ENCODE measurements at places on chromosomes 6 and 20.

DNA sequence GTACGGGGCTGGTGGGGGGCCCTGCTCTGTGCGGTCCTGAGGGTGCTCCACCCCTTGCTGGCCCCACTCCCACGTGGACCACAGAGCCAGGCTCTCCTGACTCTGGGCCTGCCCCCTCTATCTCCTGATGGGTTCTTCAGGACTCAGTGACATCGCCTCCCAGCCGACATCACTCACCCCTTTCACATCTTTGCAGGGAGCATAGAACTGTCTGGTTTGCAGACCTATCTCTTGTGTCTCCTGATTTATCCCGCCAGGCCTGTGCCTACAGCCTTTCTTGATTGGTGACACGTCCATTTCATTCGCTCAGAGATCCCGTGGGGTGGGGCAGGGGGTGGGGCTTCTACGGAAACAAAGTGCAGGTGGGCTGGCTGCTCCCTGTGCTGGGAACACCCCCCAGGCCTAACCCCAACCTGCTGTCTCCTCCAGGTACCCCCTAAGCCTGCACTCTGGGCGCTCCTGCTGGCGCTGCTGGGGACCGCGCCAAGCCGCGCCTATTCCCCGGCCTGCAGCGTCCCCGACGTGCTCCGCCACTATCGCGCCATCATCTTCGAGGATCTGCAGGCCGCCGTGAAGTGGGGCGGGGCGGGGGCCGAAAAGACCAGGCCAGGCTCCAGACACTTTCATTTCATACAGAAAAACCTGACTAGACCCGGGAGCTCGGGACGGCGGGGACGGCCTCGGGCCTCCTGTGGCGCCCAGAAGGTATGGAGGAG is 1.7 kb downstream of the C20orf204 start:
- DNase-seq = no peak

GRCh38 chr20:62318400-62319345 is 15.9 kb downstream of the ADRM1 start:
- DNase-seq = no peak

GRCh38 chr6:149895048-149895590 is 2.8 kb downstream of the RAET1E start:
- no peak for DNase-seq

GRCh38 chr6:140346428-140346827 is 972.0 kb upstream of the CITED2 start:
- no peak for DNase-seq

DNA sequence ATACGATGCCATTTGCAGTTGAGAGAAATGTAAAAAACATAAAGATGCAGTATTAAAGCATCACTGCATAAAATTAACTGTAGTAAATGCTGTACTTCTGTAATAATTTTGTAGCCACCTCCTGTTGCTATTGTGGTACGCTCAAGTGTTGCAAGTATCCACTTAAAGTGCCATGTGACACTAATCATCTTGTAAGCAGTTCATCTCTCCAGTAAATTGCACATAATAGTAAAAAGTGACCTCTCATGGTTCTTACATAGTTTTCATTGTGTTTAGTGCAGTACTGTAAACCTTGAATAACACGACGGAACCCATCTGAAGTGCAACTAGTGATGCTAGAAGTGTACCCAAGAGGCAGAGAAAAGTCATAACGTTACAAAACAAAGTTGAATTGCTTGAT is 190.1 kb upstream of the VGLL2 start:
- DNase-seq = no peak

GRCh38 chr6:138538390-138539031 is 39.2 kb upstream of the NHSL1 start:
- no peak for DNase-seq

DNA sequence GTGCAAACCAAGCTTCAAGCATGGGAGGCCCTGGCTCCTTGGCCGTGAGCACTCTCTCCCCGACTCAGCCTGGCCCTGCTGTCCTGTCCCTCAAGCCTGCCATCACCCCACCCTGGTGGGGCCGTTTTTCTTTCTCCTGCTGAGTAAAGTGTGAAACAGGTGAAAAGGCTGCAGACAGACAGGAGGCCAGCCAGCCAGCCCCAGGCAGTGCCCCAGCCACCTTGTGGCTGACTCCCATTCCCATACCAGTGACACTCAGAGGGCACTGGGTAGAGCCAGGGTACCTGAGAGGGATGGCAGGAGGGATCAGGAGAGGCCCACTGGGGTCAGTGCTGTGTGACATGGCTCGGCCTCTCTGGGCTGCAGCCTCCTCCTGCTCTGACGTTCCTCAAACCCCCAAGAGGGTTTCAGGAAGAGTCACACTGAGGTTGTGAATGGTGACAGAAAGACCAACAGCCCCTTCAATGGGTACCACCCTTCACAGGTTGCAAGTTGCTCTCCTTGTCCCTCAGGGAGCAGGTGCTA is 35.9 kb upstream of the BPIFA2 start:
- no peak for DNase-seq

- DNase-seq = no peak
These were observed 207.9 kb downstream of the SAMD5 start for GRCh38 chr6:147716434-147716833.

DNA sequence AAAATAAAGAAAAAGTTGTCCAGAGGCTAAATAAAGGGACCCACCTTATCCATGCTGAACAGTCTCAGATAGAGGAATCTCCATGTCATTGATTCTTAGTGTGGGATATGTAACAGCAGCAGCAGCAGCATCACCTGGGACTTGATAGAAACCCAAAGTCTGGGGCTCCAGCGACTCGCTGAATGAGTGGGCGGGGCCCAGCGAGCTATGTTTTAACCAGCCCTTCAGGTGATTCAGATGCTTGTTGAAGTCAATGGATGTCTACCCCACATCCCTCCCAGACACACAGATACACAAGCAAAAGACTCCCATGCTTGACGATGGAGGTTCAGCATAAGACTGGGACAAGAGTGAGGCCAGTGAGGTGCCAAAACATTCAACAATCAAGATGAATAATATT is 298.6 kb downstream of the UBE3D start:
- DNase-seq = no peak

- DNase-seq = no peak
These were observed 945.2 kb upstream of the SLC35B3 start for GRCh38 chr6:9380568-9380967.

DNA sequence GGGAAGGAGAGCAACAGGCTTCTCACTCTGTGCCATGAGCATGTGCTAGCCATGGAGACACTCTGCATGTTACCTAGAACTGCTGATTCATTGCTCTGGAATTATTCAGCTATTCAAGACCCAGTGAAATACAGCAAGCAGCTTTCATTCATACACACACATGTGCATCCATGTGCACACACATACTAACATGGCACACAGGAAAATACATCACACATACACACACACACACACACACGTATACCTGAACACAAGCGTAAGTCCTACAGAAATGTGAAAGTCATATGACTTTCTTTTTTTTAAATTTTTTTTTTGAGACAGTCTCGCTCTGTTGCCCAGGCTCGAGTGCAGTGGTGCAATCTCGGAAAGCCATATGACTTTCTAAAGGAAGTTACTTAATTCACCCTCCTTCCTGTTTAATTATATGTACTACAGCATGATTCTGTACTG is 108.2 kb upstream of the NFATC2 start:
- no peak for DNase-seq

GRCh38 chr6:52330470-52330869 is 31.5 kb upstream of the PAQR8 start:
- DNase-seq = no peak

DNA sequence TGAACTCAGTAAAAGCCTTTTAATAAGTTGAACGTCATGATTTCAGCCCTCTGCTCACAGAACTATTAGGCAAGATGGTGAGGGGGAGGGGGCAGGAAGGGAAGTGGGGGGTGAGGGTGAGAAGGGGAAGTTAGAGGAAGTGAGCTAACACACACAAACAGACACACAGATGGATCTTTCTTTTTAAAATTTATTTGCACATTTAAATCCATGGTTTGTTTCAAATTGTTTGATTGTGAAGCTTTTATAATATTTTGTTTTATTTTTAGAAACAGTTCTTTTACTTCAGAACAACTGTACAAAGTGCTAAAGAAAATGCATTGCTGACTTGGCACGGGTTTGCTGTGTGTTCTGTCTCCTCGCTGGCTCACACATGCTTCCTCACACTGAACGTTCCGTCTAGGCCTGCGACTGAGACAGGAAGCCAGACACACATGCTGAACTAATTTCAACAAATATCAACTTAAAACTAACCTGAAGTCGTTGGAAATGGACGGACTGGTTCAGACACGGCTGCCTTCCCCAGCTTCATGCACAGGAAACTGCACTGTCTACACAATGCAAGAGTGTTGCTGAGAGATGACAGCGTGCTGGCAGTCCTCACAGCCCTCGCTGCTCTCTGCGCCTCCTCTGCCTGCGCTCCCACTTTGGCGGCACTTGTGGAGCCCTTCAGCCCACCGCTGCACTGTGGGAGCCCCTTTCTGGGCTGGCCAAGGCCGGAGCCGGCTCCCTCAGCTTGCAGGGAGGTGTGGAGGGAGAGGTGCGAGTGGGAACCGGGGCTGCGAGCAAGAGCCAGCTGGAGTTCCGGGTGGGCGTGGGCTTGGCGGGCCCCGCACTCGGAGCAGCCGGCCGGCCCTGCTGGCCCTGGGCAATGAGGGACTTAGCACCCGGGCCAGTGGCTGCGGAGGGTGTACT is 8.1 kb upstream of the ZBP1 start:
- peak; percentile 21 for DNase-seq

DNA sequence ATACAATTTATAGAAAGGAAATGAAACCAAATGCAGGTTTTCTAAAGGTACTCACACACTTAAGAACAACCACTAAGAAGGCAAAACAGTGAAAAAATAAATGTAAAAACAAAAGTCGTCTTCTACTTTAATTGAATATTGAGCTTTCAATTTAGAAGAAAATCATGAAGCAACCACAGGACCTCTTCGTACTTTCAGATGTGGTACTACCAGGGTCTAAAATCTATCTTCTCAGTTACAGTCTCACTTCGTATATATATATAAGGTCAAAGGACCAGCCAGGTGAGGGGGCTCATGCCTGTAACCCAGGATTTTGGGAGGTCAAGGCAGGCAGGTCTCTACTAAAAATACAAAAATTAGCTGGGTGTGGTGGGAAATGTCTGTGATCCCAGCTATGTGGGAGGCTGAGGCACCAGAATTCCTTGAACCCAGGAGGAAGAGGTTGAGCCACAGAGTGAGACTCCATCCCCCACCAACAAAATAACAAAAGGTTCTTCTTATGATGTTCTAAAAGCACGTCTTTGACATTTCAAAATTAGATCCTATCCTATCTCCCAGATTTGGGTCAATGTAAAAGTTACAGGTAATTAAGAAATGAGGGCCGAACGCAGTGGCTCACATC is 12.5 kb downstream of the ROMO1 start:
- DNase-seq = no peak

- peak; percentile 67 for DNase-seq
These were observed 4.7 kb downstream of the SLCO4A1 start for GRCh38 chr20:62646851-62647520.

GRCh38 chr6:5813625-5814027 is 193.1 kb downstream of the NRN1 start:
- DNase-seq = peak; percentile 26

DNA sequence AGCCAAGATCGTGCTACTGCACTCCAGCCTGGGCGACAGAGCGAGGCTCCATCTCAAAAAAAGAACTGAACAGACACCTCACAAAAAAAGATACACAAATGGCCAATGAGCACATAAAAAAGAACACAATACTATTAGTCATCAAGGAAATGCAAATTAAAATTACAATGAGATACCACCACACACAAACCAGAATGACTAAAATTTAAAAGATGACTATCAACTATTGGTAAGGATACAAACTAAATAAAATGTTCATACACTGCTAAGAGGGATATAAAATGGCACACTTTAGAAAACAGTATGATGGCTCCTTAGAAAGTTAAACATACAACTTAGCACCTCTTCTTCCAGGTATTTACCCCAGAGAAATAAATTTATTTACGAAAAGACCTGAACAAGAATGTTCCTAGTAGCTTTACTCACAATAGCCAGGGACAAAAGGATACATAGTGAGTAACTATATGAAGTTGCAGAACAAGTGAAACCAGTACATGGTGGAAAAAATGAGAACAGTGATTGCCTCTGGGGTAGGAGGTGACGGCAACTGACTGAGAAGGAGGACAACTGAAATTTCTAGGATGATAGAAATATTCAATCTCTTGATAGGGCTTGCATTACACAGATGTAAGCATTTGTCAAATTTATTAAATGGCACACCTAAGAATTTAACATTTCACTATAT is 53.2 kb downstream of the FAM8A1 start:
- no peak for DNase-seq

- DNase-seq = no peak
These were observed 530.1 kb downstream of the HAO1 start for GRCh38 chr20:7410150-7410549.

- no peak for DNase-seq
These were observed 720.9 kb downstream of the GRIK2 start for GRCh38 chr6:102114402-102114801.

DNA sequence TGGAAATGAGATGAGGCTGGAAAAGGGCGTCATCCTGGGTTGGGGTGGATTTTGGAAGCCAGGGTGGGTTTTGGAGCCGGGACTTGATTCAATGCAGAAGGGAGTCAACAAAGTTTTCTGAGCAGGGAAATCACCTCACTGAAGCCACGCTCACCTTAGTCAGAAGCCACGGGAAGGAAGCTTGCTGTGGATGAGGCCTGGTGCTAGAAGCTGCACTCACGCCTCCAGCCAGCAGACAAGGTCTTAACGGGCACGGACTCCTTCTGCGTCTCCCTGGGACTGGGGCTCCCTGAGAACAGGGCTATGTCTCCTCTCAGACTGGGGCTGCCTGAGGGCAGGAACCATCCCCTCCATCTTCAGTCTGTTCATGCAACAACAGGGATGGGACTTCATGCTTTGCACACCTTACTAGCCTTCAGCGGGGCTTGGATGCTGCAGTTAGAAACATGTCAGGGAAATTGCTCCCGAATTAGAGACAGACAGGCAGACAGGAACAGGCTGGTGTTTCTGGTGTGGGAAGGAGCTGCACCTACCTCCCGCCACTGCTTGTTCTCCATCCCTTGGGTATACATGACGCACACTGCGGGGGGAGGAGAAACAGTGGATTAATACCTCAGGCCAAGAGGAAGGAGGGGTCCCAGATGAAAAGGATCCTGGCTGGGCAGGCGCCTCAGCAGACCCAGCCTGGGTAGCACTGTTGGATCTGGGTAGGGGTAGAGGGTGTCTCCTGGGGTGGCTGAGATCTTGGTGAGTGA is 17.5 kb downstream of the CPNE5 start:
- no peak for DNase-seq

- no peak for DNase-seq
These were observed 57.2 kb downstream of the RGS17 start for GRCh38 chr6:153073841-153074240.

- DNase-seq = no peak
These were observed 79.1 kb downstream of the SLC22A23 start for GRCh38 chr6:3377536-3378397.

- DNase-seq = peak; percentile 36
These were observed 59.8 kb downstream of the NEDD9 start for GRCh38 chr6:11172501-11173327.

DNA sequence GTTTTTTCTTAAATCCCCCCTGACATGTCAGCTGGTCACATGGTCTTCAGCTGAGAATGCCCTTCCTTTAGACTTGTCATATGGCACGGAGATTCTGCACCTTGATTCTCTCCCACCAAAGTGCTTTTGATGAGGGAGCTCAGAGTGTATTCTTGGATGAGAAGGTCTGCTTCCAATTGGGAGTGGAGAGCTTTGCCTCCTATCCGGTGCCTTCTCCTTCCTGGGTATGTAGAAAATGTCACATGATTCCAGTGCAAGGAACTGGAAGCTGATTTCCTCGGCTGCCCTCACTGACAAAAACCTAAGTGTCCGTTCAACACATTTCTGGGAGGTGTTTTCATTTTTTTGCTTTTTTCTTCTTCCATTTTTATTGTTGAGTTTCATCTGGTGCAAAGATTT is 197.2 kb downstream of the TFAP2C start:
- DNase-seq = no peak

All from MM.1S (cell line).